ENCODE measurements at places on chromosomes 16 and 17.

GRCh38 chr17:77153999-77154586 lies 13.3 kb downstream of the SEC14L1 start:
- no peak for DNase-seq

DNA sequence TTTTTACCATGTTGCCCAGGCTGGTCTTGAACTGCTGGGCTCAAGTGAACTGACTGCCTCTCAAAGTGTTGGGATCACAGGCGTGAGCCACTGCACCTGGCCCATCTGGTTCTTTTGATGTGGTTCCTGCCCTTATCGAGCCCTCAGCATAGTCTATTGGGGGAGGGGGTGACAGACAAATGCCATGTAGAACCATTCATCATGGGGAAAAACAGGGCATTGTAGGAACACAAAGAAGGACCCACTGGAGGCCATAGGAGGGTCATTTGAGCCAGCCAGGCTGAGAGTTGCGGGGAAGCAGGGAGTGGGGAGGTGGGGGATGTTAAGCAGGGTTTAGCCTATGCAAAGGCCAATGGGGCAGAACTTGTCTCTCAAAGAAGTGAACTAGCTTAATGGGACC lies 11.9 kb downstream of the SEC14L5 start:
- DNase-seq: no peak

DNA sequence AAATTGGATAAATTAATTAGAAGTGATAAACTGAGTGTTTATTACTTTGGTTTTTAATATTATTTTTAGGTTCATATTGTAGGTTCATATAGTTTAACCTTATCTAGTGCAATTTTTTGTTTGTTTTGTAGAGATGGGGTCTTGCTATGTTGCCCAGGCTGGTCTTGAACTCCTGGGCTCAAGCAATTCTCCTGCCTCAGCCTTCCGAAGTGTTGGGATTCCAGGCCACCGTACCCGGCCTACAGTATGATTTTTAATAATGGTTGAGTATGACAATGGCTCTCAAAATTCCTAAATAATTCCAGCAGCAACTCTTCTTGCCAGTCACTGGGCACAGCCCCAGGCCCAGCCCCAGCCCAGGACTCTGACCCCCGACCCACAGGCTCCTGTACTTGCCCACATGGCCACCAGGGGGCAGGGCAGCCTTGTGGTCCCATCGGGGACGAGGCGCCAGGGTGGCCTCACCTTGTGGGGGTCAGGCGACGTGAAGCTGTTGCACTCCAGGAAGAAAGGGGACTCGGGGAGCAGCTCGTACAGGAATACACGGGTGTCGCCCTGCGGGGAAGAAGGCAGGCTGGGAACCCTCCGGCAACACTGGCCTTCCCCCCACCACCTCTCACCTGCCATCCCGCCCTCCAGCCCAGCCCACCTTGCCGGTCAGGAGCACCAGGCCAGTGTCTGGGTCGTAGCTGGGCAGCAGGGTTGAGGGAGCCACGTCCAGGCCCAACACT lies 7.9 kb upstream of the PAM16 start:
- DNase-seq: peak; percentile 83

GRCh38 chr16:22347100-22347820 lies 27.2 kb downstream of the CDR2 start:
- DNase-seq: no peak

- DNase-seq: no peak
Measured at GRCh38 chr17:19991252-19991885, 13.7 kb upstream of the AKAP10 start.

DNA sequence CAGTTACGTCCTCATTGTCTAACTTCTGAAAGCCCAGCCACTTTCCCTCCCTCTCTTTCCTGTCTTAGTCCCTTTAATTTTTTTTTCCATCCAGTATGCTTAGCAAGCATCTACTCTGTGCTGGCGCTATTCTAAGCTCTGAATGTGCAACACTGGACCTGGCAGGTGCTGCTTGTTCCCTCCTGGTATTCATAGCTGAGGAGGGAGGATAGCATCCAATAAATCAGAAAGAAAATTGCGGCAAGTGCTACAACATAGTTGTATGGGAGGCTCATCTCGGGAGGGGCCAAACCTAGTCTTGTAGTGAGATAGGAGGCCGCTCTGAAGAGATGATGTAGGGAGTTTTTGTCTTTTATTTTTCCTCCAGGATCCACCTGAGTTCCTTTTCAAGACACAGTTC lies 457.3 kb upstream of the HSBP1 start:
- no peak for DNase-seq

DNA sequence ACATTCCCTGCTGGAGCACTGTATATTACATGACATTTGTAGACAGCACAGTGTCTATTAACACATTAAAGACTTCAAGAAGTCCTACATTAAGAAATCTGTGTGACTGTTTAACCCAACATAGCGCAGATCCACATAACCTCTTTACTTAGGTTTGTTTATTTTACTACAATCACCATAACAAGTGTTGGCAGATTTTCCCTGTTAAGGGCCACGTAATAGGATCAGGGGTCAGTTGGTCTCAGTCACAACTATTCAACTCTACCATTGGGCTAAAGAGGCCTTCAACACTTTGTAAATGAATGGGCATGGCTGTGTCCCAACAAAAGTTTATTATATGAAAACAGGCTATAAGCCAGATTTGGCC lies 51.3 kb upstream of the ADORA2B start:
- no peak for DNase-seq

DNA sequence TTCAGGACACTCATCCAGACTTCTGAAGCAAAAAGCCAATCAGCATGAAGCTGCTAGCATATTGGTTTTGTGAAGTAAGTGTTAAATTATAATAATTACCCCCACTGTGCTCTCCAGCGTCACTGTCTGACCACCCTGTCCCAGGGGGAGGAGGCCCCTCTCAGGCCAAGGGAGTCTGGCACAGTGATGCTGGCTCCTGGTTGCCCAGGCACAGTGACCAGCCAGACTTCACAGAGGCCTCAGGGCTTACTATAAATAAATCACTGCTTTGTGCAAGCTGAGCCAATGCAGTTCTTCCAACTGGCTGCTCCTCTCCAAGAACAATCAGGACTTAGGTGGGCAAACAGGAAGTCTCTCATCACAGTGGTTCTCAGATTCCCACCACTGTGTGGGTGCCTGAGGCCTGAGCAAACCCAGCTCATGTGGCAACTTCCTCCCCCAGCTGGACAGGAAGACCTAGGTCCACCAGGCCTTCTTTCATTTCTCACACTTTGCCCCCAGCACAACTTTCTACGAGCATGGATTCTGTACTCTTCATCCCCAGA lies 1.7 kb upstream of the DBNDD1 start:
- DNase-seq: no peak
